ENCODE measurements at places on chromosomes 1 and 21. TPM values are rescaled to one million over a fixed set of nuclear protein-coding genes. Genes with fewer than 3 reads are reported as not detected.

SHC1 gene
- 120 TPM for total RNA-seq

DIO1 gene
- total RNA-seq = not detected

WDR26 gene
- total RNA-seq = 96.1 TPM

NCAM2 gene
- total RNA-seq = 15.9 TPM

ADIPOR1 gene
- total RNA-seq = 126 TPM

PAPPA2 gene
- 0.17 TPM for total RNA-seq

TRIM46 gene
- total RNA-seq = 0.43 TPM

TMEM269 gene
- not detected for total RNA-seq

- DNase-seq = no peak
Observed at GRCh38 chr1:230548997-230549396, 93.3 kb upstream of the COG2 start.

DNA sequence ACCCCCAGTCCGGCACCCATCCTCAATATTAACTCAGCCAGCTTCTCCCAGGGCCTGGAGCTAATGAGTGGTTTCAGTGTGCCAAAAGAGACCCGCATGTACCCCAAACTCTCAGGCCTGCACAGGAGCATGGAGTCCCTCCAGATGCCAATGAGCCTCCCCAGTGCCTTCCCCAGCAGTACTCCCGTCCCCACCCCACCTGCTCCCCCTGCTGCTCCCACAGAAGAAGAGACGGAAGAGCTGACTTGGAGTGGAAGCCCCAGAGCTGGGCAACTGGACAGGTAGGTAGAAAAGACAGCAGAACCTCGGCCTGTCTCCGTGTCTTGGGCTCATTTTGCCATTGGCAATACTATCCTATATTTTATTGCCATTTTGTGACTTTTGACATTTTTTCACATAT lies 45.4 kb upstream of the IPO9 start:
- no peak for DNase-seq

GRCh38 chr1:246279402-246279801 lies 227.7 kb downstream of the SMYD3 start:
- no peak for DNase-seq

DNA sequence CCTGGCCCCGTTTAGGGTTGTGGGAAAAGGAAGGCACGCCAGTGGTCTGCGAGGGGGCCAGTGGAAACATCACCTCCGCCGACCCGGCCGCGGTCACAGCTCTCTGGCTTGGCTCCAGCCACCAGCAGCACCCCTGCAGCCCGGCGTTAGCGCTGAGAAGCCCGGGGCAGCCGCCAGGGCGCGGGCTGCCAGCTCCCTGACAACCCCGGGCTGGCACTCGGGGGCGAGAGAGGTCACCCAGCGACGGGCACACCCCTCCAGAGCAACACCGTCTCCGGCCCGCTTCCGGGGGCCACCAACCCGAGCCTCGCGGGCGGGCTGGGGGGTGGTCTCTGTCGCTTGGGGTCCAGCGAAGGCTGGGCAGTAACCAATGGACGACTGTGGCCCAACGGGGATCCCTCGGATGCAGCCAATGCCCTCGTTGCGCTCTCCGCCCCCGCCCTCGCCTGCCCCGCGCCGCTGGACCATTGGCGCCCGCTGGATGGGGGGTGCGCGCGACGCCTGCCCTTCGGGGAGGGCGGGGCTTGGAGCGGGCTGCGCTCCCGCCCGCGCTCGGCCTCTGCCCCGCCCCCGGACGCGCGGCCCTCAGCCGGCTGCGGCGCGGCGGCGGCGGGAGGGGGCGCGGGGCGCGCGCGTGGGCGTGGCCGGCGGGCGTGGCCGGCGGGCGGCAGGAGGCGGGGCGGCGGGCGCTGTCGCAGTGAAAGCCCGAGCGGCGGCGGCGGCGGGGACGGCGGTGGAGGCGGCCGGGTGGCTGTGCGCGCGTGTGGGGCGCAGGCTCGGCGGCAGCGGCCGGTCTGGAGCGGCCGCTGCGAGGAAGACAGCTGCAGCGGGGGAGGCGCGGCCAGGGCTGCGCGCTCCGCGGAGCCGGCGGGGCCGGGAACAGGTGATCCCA lies at the start of gene MAN1C1:
MAN1C1 (plus strand) TSS at position 697 of the 892 bp plus-strand sequence. CDS start 1,007 bp downstream, outside the sequence.
- DNase-seq = peak; percentile 95

DNA sequence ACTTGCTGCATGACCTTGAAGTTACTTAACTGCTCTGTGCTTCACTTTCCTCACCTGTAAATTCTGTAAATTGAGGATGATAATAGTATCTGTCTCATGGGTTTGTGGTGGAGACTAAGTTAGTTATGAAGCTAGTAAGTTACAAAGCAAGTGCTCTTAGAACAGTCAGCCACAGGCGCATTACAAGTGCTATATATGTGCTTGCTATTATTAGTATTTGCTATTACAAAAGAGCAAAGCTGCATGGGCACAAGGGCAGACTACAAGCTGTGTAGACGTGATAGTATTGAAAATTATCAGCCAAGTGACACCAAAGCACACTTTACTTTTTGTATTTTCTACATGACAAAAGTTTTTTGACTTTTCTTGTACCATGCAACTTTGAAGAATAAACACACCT lies 150.9 kb upstream of the CTTNBP2NL start:
- no peak for DNase-seq

- no peak for DNase-seq
Observed at GRCh38 chr1:189662190-189662589, 815.5 kb downstream of the BRINP3 start.

DNA sequence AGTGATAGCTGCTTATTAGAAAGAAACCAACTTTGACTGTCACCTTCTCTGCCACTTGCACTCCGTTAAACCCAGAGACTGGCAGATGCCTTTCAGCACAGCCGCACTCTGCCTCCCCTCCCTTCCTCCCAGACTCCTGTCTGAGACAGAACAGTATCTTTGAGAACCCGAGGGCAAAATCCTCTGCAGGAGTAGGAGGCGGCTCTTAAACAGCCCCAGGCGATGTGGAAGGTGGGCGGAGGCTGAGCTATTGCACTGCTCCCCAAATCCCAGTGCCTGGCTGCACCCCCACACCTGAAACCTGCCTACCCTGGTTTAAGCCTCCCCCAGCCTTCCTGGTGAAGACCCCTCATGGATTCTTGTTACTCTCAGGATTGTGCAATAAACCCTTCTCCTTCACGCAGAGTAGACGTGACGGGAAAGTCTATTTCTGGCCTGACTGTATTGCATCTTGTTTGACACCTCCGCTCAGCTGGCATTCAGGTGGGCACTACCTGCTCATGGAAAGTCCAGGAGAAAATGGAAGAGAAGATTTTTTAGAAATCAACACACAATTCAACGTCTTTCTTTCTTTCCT lies 34.4 kb upstream of the IGSF21 start:
- no peak for DNase-seq

DNA sequence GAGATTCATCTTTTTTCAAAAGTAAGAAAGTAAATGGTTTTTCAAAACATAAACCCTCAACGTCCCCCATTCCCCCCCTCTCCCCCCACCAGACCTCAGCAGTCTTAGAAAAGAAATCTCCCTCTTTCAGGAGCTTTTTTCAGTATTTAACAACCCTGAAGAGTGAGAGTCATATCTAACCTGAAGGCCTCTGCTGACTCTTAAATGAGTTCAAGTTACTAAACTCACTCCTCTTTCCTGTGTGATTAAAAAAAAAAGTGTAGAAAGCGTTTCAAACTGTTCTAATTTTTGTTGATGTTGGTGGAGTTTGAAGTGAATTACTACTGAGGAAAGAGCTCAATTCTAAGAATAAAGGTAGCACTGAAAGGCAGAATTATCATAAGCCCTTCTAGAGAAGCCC lies 93.7 kb downstream of the VAV3 start:
- DNase-seq = no peak

GRCh38 chr1:61138921-61139774 lies 56.8 kb downstream of the NFIA start:
- no peak for DNase-seq

DNA sequence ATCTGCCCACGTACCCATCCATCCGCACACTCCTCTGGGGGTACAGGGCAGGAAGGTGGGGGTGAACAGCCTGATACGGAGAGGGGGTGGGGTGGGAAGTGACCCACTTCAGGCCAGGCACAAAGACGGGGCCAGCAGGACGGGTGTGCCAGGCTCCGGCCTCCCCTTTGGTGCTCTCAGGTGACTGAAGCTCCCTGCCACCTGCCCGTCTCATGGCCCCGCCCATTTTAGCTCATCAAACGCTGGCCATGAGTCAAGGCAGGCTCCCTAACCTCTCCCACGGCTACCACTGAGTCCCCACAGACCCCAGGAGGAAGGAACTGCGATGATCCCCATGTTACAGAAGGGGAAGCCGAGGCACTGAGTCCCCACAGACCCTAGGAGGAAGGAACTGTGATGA lies 109.6 kb downstream of the CRYAA start:
- peak; percentile 77 for DNase-seq

- no peak for DNase-seq
Observed at GRCh38 chr1:106836708-106837107, 219.8 kb upstream of the PRMT6 start.

DNA sequence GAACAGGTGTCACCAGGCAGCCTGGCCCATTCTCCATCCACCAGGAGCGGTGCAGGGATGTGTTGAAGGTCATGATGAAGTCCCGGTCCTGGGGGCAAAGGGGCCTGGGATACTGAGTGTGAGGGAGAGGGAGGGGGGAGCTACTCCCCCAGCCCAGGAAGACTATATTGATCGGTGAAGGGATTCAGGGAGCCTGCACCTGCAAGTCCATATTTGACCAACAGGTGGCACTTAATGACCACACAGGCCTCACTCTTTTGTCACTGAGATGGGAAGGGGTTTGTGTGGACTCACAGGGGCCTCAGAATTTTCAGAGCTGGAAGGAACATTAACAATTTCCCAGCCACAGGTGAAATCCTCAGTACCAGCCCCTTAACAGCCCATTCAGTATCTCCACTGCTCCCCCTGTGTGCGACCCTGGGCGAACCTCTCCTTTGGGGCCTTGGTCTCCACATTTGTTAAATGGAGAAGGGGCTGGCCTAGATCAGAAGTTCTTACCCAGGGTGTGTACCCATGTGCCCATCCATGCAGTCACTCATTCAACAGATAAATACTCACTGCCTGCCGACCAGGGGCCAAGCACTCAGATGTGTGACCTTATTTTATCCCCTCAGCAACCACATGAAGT lies 55.6 kb downstream of the NKAIN1 start:
- DNase-seq = no peak

GRCh38 chr1:72296501-72296900 lies 14.2 kb upstream of the NEGR1 start:
- no peak for DNase-seq

DNA sequence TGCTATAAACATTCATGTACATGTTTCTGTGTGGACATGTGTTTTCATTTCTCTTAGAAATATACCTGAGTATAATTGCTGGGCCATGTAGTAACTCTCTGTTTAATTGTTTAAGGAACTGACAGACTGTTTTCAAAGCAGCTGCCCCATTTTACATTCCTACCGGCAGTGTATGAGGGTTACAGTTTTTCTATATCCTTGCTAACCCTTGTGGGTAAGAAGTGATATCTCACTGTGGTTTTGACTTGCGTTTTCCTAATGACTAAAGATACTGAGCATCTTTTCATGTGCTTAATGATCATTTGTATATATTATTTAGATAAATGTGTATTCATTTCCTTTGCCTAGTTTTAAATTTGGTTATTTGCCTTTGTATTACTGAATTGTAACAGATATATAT lies 81.7 kb downstream of the DNM3 start:
- no peak for DNase-seq

DNA sequence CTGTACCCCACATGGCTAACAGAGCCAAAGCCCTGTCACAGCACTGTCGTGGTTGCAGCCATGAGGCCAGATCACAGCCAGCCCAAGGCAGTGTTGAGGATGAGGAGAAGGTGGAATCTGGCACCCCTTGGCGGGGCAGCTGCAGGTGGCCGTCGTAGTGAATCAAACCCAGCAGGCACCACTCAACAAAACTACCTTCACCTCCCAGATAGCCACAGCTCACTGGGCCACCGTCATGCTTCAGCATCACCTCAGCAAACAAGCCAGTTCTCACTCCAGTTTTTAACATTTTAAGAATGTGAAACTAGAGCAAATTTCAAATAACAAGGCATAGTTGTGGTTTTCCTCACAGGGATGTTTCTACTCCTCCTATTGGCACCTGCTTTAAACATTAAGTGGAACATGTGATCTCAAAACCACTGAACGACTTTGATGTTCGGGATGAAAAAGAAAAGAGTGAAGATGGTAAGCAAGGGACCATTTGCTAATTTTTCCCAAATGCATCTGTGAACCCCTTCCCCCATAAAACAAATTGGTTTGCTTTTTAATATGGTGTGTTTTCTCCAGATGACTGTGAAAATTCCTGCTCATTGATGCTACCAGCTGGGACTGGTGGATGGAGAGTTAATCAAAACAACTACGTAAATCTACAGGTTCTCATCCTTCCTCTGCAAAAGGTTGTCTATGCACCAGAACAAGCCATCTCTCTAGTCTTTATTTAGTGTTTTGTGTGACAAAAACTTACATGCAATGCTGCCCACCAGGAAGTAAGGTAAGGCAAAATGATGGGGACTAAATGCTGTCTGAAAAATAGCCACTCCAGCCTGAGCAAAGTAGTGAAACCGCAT lies 45.5 kb downstream of the TOR1AIP2 start:
- DNase-seq = no peak

- peak; percentile 77 for DNase-seq
Observed at GRCh38 chr1:223531742-223532341, 133.7 kb downstream of the CAPN8 start.

- DNase-seq = no peak
Observed at GRCh38 chr1:114844270-114844669, 10.4 kb upstream of the SYCP1 start.

GRCh38 chr1:16927711-16928485 lies 6.2 kb downstream of the CROCC start:
- no peak for DNase-seq

DNA sequence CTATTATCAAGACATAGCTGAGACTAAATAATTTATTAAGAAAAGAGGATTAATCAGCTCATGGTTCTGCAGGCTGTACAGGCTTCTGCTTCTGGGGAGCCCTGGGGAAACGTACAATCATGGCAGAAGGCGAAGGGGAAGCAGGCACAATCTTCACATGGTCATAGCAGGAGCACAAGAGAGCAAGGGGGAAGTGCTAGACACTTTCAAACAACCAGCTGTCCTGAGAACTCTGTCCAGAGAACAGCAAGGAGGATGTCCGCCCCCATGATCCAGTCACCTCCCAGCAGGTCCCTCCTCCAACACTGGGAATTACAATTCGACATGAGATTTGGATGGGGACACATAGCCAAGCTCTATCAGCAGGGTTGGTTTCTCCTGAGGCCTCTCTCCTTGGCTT lies 10.3 kb upstream of the SLC45A1 start:
- DNase-seq = no peak

All from upper lobe of right lung (tissue), 1 donor.